AG08396 (cell line): ENCODE measurements at places on chromosomes 4 and X.

- DNase-seq, result no peak
Observed at GRCh38 chr4:6366581-6366980, 96.9 kb downstream of the WFS1 start.

- DNase-seq, result no peak
Observed at GRCh38 chr4:11821772-11822430, 393.2 kb upstream of the HS3ST1 start.

GRCh38 chr4:144644368-144645101 lies 1.4 kb upstream of the HHIP start:
- DNase-seq, result no peak

- DNase-seq, result no peak
Observed at GRCh38 chr4:148530114-148530513, 87.9 kb upstream of the NR3C2 start.

DNA sequence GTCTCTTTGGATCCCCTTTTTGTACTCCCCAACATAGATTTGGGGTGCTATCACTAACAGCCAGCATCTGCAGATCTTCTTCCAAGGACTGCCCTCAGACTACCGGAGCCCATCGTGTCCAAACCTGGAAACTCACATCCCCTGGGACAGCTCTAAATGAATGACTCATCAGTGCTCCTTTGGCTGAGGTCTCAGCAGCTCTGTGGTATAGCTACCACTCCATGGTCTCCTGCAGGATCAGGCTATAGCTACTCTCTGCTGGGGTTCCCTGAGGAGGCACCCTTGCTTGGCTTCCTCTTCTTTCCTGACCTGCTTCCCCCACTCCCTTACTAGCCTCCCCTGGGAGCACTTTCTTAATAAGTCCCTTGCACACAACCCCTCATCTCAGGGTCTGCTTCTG lies 97.5 kb upstream of the PRPS2 start:
- no peak for DNase-seq

DNA sequence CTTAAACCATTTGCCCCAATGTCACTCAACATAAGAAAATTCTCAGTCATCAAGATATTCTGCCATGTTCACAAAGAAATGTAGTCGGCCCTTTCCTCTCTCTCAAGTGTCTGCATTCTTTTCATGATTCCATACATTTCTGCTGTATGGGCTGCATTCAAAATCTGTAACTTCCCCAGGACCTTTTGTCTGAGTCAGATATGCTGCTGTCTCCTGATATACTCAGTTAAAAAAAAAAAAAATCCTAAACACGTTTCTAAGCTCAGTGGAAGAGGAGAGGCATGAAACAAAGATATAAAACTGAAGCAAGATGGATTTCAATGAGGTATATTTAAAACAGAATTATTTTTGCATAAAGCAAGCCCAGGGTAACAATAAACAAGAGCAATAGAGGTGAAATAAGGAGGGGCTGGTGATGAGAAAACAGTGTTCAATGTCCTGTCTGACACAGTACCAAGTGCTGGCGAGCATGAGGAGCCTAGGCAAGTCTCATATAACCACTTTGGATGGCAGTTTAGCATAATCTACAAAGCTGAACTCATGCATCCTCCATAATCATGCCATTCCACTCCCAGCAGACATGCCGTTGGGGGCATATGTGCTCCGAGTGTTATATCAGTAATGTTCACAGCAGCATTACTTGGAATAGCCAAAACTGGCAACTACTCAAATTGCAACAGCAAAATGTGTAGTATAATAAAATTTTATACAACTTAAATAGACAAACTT lies 76.7 kb downstream of the MANBA start:
- no peak for DNase-seq

DNA sequence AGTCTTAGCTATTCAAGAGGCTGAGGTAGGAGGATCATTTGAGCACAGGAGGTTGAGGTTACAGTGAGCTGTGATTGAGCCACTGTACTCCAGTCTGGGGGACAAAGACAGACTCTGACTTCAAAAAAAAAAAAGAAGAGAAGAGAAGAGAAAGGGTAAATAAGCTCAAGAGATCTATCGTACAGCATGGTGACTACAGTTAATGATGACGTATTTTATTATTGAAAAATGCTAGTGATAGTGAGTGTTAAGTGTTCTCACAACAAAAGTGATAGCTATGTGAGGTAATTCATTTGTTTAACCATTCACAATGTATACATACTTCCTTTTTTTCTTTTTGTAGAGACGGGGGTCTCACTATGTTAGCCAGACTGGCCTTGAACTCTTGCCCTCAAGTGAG lies 121.5 kb upstream of the RPL34 start:
- DNase-seq, result no peak

DNA sequence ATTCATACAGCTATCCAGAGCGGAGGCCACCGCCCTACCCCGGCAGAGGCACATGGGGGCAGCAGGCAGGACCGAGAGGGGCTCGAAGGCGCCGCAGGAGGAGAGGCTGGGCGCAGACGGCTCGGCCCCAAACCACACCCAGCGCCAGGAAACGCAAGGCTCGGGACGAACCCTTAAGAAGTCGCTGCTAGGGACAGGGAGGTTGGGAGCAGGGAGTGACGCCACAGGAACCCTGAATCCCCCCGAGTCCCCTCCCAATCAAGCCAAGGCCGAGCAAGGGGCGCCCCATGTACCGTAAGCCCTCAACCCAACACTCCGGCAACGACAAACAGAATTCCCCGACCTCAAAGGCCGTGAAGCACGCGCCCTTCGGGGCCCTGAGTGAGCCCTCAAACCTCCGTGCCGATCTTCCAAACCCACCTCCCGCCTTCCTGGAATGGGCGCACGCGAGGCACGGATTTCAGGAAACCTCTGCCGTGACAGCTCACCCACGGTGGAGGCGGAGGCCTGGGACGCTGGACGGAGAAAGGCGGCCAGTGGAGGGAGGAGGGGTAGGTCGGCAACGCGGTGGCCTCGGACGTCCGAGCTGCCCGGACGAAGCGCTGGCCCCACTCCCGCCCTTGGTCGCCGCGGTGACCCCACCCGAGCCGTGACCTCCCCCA lies 1.8 kb downstream of the ZFYVE28 start:
- peak; percentile 44 for DNase-seq

DNA sequence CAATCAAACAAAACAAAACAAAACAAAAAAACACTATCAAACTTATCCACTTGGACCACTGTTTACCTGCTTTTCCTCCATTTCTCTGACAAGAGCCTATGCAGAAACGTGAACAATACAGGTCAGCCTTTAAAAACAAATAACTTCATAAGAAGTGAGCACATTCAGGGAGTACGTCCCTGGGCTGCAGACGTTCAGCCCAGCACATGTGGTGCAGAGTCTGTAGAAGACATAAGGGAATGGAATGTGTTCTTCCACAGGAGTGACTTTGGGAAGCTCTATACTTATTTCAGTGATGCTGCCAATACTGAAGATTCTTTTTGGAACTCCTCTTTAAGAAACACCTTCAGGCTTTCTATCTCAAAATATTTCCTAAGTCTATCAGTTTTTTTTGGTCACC lies 120.6 kb downstream of the SPRY1 start:
- DNase-seq, result no peak
